ENCODE measurements at places on chromosomes 11 and 22.

DNA sequence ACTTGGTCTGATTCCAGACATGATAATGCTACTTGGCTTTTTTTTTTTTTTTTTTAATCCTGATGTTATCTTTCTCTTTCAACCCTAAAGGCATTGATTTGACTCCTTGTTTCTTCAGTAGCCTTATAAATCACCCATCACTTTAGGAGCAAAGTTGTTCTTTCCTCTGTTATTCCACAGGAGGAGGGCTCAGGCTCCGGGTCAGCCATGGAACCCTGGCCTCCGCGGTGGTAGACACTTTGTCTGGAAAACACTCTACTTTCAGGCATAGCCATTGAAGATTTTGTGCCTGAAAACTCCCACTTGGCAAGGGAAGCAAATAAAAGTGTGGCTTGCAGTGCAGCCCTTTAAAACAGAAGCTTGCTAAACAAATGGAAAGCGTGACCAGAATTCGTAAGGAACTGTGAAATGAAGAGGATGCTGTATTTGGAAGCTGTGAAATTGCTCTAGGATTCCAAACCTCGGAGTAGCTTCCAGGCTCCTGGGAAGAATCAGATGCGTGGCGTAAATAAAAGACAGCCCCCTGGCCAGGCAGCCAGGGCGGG lies 44.9 kb downstream of the ARHGAP8 start:
- no peak for DNase-seq

DNA sequence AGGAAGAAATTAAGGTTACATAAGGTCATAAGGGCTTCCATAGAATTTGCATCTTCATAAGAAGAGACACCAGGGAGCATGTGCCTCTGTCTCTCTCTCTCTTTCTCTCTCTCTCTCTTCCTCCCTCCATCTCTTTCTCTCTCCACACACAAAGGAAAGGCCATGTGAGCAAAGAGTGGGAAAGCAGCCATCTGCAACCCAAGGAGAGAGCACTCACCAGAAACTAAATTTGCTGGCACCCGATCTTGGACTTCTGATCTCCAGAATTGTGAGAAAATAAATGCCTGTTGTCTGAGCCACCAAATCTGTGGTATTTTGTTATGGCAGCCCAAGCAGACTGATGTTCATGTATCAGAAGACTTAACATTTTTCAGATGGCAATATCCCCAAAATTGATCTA lies 6.4 kb upstream of the KRTAP5-10 start:
- no peak for DNase-seq

- DNase-seq, result no peak
Measured at GRCh38 chr11:66559142-66559865, 9.1 kb downstream of the CTSF start.

GRCh38 chr11:37182031-37182430 lies 584.0 kb upstream of the RAG2 start:
- no peak for DNase-seq
